SK-N-DZ (cell line): ENCODE measurements at places on chromosomes 12 and 14.
A peak's percentile ranks its signal among the peaks of the same experiment; 100 is the strongest.

DNA sequence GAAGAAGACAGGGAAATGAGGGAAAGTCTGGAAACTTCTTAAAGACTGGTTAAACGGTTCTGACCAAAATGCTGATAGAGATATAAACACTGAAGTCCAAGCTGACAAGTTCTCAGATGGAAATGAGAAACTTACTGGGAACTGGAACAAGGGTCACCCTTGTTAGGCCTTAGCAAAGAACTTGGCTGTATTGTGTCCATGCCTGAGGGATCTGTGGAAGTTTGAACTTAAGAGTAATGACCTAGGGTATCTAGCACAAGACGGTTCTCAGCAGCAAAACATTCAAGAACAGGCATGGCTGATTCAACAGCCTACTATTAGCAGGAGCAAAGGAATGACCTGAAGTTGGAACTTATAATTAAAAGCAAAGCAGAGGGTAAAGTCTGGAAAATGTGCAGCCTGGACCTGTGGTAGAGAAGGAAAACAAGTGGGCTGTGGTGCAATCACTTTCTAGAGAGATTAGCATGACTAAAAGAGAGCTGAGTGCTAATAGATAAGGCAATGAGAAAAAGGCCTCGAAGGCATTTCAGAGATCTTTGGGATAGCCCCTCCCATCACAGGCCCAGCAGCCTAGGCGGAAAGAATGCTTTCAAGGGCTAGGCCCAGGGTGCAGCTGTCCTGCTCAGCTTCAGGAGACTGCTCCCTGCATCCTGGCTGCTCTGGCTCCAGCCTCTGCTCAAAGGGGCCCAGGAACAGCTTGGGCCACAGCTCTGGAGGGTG lies 60.3 kb downstream of the ATP2B1 start:
- DNase-seq, result no peak

DNA sequence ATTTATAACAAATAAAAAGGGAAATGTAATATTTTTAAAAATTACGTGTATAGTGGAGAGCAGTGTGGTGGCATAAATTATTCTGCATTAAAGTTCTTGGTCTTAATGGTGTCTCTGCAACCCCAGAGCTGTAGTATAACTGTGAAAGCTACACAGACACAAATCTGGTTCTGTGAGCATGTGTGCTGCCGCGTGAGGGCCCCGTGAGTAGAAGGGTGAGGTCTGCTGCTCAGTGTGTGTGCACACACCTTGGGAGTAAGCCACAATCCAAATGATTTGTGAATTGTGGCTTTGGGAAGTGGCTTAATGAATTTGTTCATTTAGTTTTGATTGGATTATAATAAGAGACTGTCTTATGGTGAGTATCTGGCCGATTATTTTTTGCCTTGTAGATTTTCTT lies 16.8 kb downstream of the PELI2 start:
- no peak for DNase-seq

- no peak for DNase-seq
Observed at GRCh38 chr12:47112679-47113078, 32.9 kb upstream of the AMIGO2 start.

GRCh38 chr12:113471619-113472171 lies at the start of gene LHX5:
LHX5 (minus strand) TSS chr12:113471871; CDS start chr12:113471498, 373 bp downstream.
- DNase-seq, result no peak

DNA sequence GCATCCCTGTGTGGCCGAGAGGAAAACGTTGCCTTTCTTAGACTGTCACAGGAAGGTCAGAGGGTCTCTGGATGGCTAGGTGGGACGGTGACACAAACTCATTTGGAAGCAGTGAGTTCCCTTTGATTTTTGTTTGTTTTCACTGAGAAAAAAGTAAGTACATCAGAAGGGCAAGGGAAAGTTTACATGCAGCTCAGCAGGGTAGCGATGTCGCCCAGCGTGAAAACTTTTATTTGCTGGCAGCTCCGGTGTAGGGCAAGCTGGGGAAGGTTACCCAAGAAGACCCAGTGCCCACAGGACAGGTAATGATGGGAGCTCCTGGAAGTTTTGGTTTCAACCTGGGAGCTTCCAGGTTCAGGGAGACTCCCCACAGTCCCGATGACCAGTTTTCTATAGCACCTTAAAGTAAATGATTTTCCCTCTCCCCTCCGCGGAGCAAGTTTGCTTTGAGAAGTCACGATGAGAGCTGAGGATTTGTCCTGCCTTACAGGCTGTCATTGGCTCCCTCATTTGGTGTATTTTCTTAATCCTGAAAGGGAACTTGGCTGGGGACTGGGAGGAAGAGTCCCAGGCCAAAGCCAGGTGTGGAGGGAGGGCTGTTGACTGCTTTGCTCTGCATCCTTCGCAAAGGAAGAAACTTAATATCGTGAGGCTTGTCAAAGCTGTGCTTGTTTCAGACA lies 64.7 kb upstream of the ESRRB start:
- DNase-seq, result no peak

DNA sequence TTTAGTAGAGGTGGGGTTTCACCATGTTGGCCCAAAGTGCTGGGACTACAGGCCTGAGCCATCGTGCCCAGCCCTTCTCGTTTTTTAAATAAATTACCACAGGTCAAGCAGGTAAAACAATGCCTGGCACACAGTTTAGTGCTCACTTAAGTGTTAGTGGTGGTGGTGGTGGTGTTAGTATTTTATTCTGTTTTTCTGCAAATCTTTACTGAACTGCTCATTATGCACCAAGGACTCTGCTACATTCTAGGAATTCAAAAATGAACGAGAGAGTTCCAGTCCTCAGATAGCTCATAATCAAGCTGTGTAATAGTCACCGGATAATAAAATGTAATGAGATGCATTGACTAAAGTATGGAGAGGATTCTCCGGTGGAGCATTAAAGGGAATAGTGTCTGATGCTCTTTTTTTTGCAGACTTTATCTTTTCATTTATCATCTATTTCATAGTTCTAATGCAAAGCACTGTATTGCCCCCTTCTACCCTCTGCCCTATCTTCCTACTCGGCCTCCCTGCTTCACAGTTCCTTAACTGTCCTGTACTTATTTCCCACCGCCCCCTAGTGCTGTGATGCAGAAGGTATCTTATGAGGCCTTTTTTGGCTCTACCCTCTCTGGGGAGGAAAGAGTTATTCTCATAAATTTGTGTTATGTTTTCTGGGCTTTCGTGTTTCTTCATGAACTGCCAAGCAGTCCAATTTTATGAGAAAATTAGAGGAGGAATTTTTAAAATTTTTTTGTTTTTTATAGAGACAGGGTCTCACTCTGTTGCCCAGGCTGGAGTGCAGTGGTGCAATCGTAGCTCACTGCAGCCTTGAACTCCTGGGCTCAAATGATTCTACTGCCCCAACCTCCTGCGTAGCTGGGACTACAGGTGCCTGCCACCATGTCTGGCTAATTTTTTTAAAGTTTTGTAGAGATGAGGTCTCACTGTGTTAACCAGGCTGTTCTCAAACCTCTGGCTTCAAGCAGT lies 1.0 kb downstream of the ITFG2 start:
- peak; percentile 87 for DNase-seq

DNA sequence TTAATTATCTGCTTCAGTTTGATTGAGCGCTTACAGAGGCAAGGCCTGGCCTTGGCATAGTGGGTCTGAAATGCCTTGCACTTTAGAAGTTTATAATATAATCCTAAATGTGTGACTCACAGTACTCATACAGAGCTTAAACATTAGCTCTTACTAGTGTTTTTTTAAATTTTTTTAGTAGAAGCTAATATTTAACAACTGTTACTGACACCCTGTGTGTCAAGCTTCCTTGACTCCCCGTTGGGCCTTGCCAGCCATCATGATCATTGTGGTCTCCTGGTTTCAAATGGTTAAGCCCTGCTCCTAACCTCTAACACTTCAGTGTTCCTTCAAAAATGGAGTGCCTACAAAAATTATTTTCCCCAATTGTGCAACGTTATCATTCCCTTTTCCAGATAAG lies 126.9 kb downstream of the GALC start:
- no peak for DNase-seq

GRCh38 chr14:32453857-32454810 lies 125.0 kb downstream of the AKAP6 start:
- DNase-seq, result no peak

GRCh38 chr14:97873291-97873690 lies 1076.1 kb downstream of the VRK1 start:
- no peak for DNase-seq

GRCh38 chr14:80958226-80958625 lies 2.8 kb downstream of the TSHR start:
- DNase-seq, result no peak

GRCh38 chr14:98958048-98958631 lies 313.9 kb downstream of the BCL11B start:
- no peak for DNase-seq

DNA sequence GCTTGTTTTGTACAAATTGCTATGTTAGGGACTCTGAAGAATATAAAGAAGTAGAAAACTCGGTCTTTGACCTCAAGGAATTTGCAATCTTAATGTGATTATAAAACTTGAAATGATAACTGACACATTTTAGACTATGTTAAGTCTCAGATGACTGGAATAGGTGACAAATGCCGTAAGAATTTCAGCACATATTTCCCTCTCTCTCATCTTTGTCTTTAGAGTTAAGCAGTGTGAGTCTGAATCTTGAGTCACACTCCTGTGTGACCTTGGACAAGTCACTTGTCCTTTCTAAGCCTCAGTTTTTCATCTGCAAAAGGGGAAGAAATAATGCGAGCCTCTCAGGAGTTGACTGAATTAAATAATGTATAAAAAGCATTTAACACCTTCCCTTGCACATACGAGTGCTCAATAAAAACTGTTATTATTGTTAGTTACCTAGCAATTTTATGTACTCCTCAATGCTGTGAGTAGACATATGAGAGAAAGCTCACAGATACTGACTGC lies 103.7 kb downstream of the DYRK2 start:
- DNase-seq, result no peak

GRCh38 chr12:69266036-69266635 lies 26.8 kb downstream of the CPSF6 start:
- no peak for DNase-seq

DNA sequence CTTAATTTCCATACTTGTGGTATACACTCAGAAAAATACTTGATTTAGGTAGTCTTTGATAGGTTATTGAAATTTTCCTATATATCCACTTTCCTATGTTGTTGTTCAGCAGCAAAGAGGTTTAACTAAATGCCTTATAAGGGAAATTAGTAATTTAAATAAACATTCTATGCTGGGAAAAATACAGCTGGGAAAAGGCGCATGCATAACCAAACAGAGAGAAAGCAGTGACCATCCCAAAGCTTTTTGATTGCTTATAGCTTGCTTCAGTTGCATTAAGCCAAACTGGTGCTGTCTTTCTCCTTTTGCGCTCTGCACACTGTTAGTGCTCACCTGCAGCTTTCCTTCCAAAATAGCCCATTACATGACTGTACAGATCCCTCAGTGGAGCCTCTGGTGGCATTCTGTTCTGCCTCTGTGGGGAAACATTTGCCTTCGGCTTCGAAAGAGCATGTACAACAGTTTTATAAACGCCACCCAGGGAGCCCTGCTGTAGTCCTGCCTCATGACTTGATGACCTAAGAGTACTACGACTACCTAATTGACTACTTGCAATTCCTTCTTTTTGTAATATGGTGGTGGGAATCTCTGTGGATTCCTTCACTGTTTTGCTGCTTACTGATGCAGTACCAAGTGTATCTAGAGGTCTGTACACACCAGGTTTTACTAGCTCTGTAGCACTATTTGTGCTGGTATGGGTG lies 120.8 kb downstream of the RALGAPA1 start:
- no peak for DNase-seq

GRCh38 chr12:77725611-77726010 lies 105.1 kb upstream of the NAV3 start:
- DNase-seq, result no peak

DNA sequence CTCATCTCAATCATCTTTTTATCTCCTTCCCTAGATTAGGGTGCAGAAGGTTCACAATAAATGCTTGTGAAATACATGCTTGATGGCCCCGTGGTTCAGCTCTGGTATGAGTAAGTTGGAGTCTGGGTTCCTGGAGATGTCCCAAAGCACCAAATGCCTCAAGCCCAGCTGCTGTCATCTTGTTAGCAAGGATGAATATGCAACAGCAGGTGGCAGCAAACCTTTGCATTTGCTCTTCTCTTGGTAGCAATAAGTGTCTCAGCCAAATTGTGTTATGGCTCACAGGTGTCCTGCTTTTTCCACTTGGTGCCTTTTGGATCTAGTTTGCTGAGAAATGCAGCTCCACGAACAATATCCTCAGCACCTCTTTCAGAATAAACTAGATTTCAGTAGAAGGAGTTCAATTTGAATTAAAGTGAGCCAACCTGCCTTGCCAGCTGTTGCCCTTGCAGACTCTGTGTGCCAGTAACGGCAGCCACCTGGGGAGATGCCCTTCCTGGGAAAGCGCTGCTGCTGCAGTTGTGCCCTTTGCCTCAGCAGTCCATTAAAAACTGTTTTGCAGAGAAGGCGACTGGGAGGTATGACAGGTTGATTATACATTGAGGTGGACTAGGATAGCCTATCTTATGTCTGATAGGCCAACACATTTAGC lies 417.3 kb downstream of the SNAPC1 start:
- peak; percentile 35 for DNase-seq

GRCh38 chr14:72849222-72849621 lies 44.7 kb downstream of the DPF3 start:
- DNase-seq, result no peak

DNA sequence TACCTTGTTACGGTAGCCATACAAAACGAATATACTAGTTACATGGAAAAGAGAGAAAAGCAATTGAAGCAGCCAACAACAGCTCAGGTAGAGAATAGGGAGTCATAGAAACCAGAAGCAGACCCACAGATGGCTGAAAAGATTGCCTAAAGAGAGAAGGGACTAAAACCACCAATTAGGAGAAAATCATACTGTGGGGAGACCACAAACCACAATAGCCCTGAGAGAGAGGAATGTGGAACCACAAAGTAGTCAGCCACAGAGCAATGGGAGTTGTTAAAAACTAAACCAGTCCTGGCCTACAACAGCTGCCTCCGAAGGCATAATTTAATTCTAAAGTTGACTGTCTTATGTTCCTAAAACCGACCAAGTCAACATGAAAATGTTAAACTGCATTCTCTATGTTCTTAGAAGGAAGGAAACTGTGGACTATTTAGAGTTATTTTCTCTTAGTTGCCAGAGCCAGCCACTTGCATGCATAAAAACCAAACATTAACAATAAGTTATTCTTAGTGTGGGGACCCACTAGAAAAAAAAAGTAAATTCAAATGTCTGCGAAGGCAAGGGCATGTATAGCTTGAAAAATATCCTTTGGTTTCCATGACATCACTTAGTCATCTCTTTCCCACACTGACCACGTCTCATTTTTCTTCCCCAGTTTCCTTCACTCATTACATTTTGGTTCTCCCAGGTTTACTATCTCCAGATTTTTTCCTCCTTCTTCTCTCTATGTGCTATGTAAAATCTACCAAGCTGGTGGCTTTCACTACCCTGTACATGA lies 398.1 kb downstream of the NOVA1 start:
- DNase-seq, result no peak

DNA sequence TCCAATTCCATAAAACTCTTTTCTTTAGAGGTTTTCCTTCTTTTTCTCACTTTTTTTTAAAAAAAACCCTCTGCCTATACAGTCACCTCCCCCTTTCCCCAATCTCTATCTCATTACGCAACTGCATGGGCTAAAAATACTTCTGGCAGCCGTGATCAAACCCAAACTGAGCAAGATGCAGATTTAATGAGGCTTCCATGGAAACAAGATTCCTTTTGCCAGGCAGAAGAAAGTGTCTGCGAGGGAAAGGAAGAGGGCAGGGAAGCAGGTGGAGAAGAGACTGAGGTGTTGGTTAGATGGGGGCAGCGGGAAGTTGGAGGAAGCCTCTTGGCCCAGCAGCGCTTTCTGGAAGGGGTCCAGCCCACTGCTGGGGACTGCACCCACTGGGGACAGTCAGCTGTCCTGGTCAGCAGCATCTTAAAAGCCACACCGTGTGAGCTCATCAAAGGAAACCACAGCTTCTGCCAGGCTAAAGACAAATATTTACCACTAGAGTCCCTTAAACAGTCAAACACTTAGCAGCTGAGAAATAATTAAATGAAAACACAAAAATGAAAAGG lies 90.4 kb downstream of the SLC8A3 start:
- DNase-seq, result no peak
